ENCODE measurements at places on chromosomes 2 and 18.

DNA sequence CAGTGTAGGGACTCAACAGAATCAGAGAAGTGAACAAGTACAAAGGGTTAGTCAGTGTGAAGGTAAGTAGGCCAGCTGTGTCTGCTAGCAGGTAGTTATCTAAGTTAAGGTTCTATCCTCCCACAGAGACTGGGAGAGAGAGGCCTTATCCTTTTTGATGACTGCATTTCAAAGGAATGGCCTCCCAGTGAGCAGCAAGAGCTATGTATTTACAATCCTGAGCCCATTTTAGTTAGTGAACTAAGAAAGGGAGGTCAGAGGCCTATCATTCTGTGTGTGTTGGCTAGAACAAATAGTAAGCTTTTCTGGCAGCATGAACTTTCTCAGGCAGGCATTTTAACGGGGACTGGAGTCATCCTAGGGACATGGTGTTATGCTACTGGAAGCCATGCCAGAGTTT, 182.9 kb downstream of the VWC2L start:
- peak; percentile 30 for DNase-seq

GRCh38 chr2:235347691-235348090, 146.2 kb upstream of the AGAP1 start:
- peak; percentile 71 for DNase-seq

DNA sequence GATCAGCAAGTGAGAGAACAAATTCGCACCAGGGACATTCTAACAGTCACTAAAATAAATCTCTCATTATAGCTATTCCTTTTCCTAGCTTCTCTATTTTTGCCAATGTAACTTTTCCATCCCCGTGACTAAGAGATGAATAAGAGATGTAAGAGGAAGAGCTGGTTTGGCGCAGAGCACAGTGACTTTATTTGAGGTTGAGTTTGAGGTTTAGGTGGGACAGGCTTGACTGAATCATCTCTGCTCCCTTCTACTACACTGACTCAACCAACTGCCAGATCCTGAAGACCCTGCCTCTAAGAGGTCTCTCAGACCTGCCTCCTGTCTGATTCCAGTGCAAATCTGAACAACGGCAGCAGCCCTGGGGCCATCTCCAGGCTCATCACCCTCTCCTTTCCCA, 28.0 kb downstream of the RFX8 start:
- peak; percentile 55 for DNase-seq

DNA sequence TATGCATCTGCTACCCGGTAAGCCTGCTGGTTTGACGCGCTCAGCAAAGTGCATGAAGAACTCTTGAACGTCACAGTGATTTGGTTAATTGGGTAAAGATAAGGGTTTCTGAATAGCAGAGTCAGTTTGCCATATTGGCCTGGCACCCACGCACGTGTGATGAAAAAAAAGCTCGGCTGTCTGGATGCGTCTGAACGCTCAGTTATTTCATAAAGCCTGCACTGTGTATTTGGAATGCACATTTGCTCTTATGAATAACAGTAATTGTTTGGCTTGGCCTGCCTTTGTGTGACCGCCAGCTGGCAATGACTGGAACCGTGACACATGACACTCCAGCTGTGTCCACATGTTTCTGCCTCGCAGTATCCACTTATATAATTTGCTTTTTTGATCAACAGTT, 129.2 kb upstream of the MEIS1 start:
- DNase-seq: no peak

DNA sequence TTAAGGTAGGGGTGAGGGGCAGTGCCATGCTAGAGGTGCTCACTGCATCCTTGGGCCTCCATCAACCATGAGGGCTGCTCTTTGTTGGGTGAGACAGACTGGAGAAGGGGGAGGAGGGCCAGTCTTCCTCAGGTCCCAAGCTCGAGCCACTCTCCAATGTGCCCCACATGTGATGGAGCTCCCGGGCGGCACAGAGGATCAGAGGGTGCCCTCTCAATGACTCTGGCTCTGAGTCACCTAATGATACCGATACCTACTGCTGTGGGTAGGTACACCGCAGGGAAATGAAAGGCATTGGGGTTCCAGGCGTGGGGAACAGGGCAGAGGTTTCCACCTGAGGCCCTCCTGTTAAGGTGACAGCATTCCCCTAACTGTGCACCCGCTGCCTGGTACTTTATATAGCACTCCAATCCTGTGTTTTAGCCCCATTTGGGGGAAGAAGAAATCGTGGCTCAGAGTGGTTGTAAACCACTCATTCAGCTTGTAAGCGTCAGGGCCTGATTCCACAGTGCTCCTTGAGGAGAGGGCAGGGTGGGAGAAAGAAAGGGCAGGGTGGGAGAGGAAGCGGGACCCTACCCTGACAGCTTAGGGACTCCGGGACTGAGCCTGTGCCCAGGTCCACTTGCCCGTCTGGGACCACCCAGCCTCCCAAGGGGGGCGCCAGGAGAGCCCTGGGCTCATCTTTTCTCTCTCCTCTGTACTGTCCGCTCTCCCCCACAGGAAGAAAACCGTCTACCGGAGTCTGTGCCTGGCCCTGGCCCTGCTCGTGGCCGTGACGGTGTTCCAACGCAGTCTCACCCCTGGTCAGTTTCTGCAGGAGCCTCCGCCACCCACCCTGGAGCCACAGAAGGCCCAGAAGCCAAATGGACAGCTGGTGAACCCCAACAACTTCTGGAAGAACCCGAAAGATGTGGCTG, 1.8 kb downstream of the B3GNT7 start:
- DNase-seq: no peak

DNA sequence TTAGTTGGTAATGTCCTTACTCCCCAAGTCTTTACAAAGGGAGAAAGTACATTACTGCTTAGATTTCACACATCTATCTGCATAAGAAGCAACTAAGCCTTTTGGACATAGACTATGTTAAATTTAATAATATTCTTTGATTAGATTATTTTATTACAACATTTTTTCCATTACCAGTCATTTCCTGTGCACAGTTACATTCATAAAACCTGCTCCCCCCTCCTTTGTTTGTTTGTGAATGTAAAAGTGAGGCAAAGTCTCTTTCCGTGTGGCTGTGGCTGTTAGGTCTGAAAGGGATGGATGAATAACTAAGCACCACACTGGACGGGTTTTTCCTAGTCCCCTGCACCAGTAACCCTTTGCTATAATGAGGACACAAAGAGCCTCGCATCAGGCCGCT, 9.6 kb downstream of the PTGR3 start:
- DNase-seq: no peak

- DNase-seq: peak; percentile 44
These were observed 58.9 kb upstream of the THUMPD2 start for GRCh38 chr2:39837856-39838453.

- no peak for DNase-seq
These were observed 32.8 kb downstream of the KATNAL2 start for GRCh38 chr18:46950064-46950656.

All from AG08396 (cell line).